Right ventricle myocardium superior (tissue), 1 donor: ENCODE measurements at places on chromosomes 7 and 10. TPM values are rescaled to one million over a fixed set of nuclear protein-coding genes. Genes with fewer than 3 reads are reported as not detected.

The PHTF2 gene
- total RNA-seq = 17.6 TPM

The SNX13 gene
- 36.9 TPM for total RNA-seq

The TMEM139 gene
- total RNA-seq = 16.1 TPM

The PLEKHS1 gene
- total RNA-seq = not detected

The PPP1R17 gene
- not detected for total RNA-seq

The AOC1 gene
- total RNA-seq = not detected

The INMT gene
- 40.4 TPM for total RNA-seq

The NCOA4 gene
- 282 TPM for total RNA-seq

The PNLIPRP3 gene
- not detected for total RNA-seq

The NPY4R gene
- total RNA-seq = not detected

The SAMD9 gene
- 2.7 TPM for total RNA-seq

The PLEKHA1 gene
- total RNA-seq = 74.4 TPM

The HOXA6 gene
- total RNA-seq = not detected

The SH2D4B gene
- not detected for total RNA-seq

DNA sequence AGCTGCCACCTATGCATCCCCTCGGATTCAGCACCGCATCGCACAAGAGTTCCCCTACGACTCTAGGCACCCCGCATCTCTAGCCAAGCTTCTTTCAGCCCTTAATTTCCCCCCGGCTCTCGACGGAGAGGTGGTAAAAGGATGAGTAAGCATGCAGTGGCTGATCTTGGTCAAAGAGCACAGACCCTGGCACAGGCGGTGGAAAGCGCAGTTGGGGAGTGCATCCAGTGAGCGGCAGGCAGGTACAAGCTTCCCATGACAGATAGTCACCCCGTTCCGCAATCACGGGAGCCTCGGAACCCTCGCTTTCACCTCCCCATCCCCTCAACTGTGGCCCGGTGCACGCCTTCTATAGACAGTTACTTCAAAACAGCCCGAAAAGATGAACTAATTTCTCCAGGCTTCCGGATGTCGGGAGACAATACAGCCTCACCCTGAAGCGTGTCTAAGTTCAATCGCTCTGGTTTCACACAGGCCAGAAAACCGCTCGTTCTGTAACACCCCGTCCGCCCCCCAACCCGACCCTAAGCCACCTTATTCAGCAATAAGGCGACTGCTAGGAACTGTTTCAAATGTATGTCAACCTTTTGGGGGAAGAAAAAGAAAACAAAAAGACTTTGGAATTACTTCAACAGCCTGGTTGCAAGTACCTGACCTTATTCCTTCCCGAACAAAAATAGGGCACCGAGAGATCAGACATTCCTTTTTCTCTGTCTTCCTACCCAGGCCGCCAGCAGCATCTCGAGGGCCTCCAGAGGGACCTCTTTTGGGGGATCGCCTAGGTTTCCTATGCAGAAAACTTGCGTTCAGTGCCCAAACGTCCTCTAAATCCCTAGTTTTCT, 1.4 kb downstream of the RHEB start:
- peak; percentile 65 for DNase-seq

GRCh38 chr7:156998988-156999957, 11.2 kb downstream of the MNX1 start:
- DNase-seq = no peak

- no peak for DNase-seq
Observed at GRCh38 chr10:62907470-62908212, 91.5 kb upstream of the EGR2 start.

- DNase-seq = no peak
Observed at GRCh38 chr10:116719804-116720203, 22.6 kb downstream of the HSPA12A start.

GRCh38 chr10:128727114-128727513, 600.9 kb upstream of the MKI67 start:
- no peak for DNase-seq

- DNase-seq = peak; percentile 70
Observed at GRCh38 chr7:104951546-104951945, 62.5 kb upstream of the KMT2E start.

DNA sequence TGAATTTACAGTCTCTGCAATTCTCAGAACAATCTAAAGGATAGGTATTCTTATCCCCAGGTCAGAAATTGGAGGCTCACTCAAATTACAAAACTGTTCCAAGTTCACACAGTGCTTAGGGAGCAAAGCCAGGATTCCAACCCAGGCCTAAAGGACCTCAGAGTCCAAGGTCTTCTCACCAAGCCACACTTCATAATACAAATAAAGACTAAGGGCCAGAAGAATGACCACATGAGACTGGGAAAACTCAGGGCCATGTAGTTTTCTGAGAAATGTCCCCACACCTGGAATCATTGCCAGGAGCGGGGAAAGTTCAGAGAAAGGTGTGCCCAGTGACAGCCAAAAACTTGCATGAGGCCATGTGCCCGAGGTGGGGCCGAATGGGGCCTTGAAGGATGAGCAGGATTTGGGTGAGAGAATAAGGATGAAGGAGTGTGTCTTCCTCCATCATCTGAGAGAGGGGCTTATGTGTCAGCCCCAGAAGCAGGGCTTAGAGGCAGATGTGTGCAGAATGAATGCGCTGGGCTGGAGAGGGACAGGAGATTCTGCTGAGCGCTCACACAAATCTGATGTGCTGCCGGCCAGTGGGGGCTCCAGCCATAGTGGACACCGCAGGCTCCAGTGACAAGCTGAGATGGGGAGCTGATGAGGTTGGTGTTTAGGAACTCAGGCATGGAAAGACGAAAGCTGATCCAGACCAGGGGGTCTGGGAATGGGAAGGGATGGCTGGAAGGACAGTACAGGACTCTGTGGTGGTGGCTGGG, 35.9 kb downstream of the BLNK start:
- no peak for DNase-seq

DNA sequence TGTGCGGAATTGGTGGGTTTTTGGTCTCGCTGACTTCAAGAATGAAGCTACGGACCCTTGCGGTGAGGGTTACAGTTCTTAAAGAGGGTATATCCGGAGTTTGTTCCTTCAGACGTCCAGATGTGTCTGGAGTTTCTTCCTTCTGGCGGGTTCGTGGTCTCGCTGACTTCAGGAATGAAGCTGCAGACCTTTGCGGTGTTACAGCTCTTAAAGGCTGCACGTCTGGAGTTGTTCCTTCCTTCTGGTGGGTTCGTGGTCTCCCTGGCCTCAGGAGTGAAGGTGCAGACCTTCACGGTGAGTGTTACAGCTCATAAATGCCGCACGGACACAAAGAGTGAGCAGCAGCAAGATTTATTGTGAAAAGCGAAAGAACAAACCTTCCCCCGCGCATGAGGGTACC, 670.7 kb downstream of the CNTNAP2 start:
- no peak for DNase-seq

GRCh38 chr10:58016614-58017013, 251.1 kb downstream of the IPMK start:
- DNase-seq = no peak

DNA sequence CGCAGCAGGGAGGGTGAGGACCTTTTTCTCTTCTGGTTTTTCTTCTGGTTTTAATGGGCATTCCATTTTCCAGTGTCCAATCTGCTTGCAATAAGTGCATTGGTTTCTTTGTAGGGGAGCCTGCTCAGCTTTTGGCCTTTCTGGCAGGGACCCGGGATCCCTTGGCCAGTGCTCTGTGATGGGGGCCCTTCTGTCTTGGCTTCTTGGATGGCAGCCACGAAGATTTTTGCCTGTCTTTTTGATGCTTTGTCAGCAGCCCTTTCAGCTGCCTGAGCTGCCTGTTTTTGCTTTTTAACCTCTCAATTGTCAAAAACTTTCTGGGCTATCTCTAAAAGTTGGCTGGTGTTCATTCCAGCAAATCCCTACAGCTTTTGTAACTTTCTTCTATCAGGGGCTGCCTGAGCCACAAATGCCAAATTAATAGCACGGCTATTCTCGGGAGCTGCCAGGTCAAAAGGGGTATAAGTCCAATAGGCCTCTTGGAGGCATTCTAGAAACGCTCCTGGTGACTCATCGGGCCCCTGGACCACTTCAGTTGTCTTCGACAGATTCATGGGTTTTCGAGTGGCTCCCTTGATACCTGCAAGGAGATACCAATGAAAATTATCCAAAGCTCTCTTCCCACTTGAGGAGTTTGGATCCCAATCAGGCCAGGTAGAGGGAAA, 179.9 kb upstream of the MBL2 start:
- DNase-seq = no peak

GRCh38 chr7:98097042-98097645, 9.5 kb upstream of the LMTK2 start:
- DNase-seq = no peak

DNA sequence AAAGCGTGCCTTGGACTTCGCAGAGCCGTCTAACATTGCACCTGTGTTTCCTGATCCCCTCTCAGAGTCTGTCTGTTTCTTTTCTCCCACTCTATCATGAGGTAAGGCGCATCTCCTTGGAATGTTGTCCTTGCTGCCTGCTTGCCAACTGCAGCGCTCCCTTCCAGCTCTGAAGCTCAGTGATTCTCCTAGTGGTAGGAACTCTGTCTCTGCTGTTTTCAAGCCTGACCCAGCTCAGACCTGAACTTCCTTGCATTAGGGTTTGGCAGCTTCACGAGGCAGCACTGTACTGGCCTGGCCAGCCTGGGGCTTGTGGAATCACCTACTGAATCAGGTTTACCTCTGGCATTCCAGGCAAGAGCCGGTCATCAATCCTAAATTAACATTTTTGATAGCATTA, 123.9 kb downstream of the CREB5 start:
- no peak for DNase-seq

GRCh38 chr7:43785420-43785819, 26.9 kb downstream of the BLVRA start:
- no peak for DNase-seq

- peak; percentile 66 for DNase-seq
Observed at GRCh38 chr7:39271402-39271801, 293.7 kb downstream of the POU6F2 start.

GRCh38 chr7:69822386-69822785, 224.1 kb downstream of the AUTS2 start:
- DNase-seq = no peak

GRCh38 chr7:33278095-33278494, 148.7 kb downstream of the BBS9 start:
- no peak for DNase-seq

GRCh38 chr10:47207894-47208469, 92.0 kb upstream of the GDF10 start:
- no peak for DNase-seq

GRCh38 chr7:26112203-26112740, 39.7 kb upstream of the NFE2L3 start:
- no peak for DNase-seq

GRCh38 chr10:75776738-75777504, 345.5 kb downstream of the LRMDA start:
- no peak for DNase-seq

GRCh38 chr7:516606-517456, 2.8 kb downstream of the PDGFA start:
- DNase-seq = peak; percentile 71

DNA sequence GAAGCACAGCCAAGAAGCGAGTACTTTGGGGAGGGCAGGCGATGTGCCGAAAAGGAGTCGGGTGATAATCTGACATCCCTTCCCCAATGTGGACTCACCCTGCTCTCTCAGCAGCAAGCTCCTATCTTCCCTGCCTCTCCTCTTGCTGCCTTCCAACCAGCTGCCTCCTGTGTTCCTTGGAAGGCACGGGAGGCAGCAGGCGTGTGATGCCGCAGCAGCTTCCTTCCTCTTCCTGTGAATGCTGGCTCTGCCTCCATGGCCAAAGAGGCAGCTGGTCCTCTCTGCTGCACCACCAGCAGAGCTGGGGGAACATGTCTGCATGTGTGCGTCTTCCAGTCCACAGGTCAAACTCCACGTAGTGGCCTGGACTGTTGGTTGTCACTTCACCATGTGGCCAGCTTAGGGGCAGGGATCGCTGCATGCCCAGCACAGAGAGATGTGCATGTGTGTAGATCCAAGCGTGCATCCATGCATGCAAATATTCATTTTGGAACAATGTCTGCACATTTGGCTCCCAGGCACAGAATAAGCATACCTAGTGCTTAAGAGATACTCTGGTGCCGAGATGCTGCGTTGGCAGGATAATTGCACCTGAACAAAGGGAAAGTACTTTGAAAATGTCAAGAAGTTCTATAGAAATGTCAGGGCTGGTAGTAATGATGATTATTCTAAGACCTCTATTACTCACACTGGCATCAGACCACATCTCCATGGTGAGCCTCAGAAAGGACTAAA, 499.8 kb downstream of the PLXNA4 start:
- no peak for DNase-seq

DNA sequence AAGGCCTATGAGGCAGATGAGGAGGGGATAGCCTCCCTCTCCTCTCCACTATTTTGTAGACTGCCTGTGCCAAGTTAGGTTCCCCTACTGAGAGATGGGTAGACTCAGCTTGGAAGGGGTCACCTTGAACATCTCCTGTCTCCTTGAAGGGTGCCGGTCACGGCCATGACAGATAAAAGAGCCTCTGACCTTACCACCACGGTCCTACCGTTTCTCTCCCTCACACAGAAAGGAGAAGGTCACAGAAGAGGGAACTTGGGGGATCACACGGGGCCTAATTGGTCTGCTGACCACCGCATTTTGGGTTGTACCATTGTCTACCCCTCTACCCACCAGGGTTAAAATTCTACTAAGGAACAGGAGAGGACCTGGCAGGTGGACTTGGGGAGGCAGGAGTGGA, 17.0 kb downstream of the PRSS2 start:
- DNase-seq = no peak

DNA sequence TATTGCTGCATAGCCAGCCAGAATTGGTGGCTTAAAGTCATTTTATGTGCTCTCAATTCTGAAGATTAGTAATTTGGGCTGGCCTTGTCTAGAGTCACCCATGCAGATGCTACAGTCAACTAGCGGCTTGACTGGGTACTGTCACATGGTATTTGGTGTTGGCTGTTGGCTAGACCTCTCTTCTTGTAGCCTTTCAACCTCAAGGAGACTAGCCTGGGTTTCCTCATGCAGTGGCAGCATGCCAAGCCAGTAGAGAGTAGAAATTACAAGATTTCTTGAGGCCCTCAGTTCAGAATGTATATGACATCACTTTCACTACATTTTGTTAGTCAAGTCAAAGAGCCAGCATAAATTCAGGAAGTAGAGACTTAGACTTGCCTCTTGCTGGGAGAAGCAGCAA, 3.7 kb upstream of the ZNF800 start:
- no peak for DNase-seq

DNA sequence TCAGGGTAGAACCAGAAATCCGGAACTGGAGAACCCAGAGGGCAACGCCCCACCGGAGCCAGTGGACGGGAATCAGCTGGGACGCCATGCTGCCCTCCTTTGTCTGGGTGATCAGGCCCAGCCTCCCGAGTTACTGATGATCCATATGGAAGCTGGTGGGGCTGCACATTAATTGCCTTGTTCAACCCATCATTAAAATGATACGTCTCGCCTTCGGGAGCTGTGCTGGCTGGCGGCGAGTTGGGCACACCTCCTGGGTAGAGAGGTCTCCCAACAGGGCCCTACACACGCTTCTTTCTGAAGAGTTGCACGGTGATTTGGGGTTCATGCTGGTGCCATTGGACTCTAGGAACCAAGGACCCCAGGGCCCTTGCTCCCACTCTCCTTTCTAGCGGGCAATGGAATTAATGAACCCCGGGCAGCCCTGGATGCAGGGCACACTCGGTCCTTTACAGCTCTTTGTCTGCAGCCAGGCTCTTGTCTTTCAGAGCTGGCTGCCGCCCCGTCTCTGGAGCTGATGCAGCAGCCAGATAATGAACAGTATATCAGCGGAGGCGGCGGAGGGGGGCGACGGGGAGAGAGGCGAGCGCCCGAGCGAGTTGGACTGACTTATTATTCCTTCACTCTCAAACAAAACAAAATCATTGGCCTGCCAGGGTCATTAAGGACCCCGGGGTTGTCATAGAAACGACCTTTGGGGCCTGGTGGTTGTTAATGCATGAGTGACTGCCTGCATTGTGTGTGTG, 412.2 kb upstream of the ZMIZ1 start:
- DNase-seq = peak; percentile 45
